ENCODE measurements at places on chromosomes 5 and 9.

DNA sequence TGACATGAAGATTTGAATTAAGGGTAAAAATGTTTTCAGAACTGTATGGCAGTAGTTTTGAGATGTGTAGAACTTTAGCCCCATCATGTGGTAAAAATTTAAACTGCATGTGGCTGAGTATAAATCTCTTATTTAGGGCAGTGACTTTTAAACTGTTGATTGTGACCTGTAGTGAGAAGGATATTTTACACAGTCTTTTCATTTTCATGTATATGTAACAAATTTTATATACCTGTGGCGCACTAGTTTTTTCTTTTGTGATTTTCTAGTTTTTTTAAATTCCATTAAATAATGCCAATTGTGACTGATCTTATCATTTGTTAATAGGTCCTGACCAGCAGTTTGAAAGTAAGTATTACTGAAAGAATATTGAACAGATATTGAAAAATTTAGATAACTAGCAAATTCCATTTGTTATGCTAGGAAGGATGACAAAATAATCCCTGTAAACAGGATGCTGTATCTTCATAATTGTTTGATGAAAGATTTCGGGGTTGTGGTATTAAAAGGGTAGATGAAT lies 47.2 kb downstream of the GPBP1 start:
- peak; percentile 75 for DNase-seq

DNA sequence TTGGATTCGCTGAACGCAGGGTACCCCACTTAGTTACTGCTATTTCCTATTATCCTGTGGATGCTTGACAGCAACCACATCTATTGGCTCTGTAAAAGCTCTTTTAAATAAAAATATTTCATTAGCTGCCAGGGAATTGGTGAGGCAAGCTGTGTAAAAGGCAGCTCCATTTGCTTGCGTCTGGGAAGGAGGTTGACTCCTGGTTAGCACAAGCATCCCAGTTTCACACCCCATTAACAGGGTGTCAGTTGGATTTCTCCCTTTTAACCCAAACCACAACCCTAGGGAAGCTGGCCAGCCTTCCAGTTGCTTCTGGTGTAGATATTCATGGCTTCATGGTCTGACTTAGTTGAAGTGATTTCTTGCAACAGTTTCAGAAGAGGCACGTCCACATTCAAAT lies 151.0 kb downstream of the GPBP1 start:
- DNase-seq: no peak

GRCh38 chr9:21688108-21689102 lies 114.0 kb upstream of the MTAP start:
- DNase-seq: no peak

GRCh38 chr5:154829589-154830218 lies 20.7 kb downstream of the FAXDC2 start:
- DNase-seq: peak; percentile 44

- peak; percentile 17 for DNase-seq
These were observed at the start of gene NXNL2 for GRCh38 chr9:88534456-88535225. Gene NXNL2, plus strand, starts transcription at chr9:88535178. Its CDS starts 257 bp downstream, at chr9:88535435.

- DNase-seq: no peak
These were observed 149.0 kb upstream of the FST start for GRCh38 chr5:53331463-53331862.

DNA sequence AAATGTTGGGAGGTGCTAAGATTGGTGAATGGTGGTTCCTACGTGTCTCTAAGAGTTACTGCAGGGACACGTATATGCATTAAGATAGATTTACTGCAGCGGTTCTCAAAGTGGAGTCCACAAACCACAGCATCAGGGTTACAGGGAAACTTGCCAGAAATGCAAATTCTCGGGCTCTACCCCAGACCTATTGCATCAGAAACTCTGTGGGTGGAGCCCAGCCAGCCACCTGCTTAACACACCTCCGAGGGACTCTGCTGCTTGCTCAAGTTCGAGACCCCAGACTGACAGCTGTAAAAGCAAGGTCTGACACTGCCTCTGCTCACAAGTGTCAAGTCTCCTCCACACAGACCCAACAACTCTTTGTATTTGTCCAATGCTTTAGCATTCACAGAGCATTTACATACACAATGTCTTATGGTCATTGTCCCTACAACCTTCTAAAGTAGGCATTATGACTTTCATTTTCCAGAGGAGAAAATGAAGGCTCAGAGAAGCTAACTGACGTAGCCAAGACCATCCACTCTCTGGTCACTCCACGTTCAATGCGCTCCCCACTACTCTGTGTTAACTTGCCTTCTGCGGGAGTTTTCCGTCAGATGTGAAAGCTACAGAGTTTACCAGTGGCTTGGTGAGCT lies 48.8 kb downstream of the HSD17B3 start:
- DNase-seq: no peak

- DNase-seq: no peak
These were observed 21.2 kb upstream of the ATOSB start for GRCh38 chr9:35136866-35137265.

- no peak for DNase-seq
These were observed 17.9 kb downstream of the SLCO4C1 start for GRCh38 chr5:102278231-102278630.

DNA sequence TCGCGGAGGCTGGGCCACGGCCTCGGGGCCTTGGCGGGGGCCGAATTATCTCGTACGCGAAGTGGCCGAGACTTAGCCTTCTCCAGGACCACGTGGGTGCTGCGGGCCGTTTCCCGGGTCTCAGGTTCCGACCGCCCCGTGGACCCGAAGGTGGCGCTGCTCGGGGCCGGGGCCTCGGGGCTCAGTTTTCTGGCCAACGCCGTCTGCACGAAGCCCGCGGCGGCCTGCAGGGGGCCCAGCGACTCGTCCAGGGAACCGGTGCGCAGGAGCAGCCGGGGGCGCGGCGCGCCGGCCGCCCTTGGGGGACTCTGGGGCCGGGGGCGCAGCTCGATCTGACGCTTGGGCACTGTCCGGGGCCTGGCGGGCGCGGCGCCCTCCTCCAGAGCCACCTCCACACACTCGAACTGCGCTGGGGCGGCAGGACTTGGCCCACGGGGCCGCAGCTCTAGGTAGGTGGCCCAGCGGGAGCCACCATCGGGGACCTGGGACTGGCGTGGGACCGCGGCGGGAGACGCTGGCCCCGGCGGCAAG lies 716 bp downstream of the PROB1 start:
- peak; percentile 45 for DNase-seq

- no peak for DNase-seq
These were observed 34.1 kb downstream of the ZNF483 start for GRCh38 chr9:111559000-111559610.

DNA sequence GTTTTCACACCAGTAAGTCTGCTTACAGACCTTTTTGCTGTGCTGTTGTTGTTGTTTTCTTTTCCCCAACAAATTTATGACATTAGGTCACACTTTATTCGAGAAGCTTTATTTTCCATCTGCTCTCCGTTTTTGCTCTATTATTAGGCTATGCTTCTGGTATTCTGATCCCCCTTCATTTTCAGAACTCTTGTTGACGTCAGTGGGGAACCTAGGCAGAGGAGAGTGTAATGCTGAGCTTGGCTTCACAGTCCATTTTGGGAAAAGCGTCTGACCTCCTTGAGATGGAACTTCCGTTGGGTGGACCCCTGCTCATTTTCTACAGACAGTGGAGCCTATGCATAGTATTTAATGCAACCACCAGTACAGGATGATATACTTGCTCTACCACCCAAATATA lies 387.9 kb upstream of the MEF2C start:
- no peak for DNase-seq

GRCh38 chr9:99140685-99141314 lies 35.9 kb downstream of the TGFBR1 start:
- peak; percentile 50 for DNase-seq

DNA sequence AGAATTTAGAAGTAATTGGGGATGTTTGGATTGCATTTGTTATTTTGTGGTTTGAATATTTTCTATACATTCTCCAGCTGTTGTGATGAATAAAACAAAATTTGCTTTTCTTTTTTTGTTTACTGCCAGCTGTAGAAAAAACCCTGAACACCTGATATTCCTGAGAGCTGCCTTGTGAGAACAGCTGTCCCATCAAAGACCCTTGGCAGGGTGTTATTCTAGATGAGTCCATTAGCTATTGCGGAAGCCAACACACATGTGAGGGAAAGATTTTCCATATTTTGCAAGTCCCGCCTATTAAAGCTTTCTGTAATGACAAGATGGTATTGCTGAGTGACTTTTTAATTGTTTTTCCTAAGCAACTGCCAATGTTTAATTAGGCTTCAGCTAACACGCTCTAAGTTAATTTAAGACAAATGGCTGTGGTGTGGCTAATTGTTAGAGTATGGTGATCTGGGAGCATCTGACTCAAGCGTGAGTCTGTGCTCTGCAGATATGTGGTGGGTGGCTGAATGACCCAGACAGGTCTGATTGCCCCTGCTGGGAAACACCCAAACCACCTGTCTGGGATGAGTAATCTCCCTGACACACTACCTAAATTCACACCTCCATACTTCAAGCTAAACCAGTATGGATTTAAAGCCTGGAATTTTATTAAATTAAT lies 86.5 kb upstream of the PRLR start:
- no peak for DNase-seq

- DNase-seq: no peak
These were observed 2.4 kb downstream of the MRPS2 start for GRCh38 chr9:135502873-135503321.

- no peak for DNase-seq
These were observed 43.6 kb upstream of the TRAF1 start for GRCh38 chr9:120970244-120970643.

DNA sequence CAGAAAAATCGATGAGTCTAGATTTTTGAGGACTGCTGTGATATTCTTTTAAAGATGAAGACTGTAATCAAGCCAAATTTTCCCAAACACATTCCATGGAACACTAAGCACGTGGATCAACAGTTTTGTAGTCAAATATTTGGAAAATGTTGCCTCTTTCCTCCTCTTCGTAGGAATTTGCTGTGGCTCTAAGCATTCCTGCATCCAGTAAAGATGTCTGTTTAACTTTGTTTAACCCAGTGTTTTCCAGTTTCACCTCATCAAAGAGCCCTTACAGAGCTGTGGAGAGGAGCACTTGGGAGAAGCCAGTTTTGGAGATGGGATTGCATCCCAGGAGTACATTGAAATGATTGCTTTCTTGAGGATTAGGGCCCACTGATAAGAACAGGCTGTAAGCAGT lies 58.9 kb downstream of the INSYN2B start:
- DNase-seq: no peak

DNA sequence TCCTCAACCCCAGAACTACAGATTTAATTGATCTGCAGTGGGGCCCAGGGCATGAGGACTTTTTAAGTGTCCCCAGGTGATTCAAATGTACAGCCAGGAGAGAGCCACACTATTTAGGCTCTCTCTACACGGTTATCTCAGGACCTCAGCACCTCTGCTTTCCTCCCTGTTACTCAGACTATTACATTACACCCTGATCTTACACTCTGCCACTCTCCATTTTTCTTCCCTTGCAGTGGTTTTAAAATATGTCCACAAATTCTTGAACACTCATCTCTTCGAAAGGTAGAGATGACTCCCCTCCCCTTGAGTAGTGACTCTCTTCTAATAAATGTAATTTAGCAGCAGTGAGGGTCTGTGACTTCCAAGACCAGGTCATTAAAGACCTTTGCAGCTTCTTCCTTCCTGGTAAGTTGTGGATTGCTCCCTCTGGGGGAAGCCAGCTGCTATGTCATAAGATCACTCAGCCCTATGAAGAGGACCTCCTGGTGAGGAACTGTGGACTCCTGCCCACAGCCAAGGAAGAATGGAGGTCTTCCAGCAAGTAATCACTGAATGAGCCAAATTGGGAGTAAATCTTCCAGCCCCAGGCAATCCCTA lies 87.5 kb upstream of the SSBP2 start:
- DNase-seq: peak; percentile 33

GRCh38 chr5:83568186-83568585 lies 96.6 kb downstream of the VCAN start:
- no peak for DNase-seq

DNA sequence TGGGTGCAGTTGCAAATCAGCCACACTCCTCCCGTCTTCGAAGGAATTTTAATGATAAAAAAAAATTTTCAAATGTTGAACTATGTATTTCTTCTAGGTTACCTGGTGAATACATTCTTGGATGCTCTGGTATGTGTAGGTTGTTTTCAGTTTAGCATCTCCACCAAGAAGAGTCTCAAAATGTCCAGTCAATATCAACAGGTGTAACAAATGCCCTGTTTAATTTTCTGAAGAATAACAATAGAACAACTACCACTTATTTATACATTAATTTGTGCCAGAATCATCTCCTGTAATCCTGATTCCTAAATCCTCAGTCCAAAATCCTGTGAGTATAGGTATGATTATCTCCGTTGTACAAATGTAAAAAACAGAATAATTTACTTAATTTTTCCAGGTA lies 67.8 kb downstream of the EBF1 start:
- DNase-seq: no peak

GRCh38 chr9:95076696-95077052 lies 240.8 kb downstream of the FANCC start:
- DNase-seq: no peak

GRCh38 chr5:149360272-149360671 lies 2.4 kb downstream of the PCYOX1L start:
- no peak for DNase-seq

DNA sequence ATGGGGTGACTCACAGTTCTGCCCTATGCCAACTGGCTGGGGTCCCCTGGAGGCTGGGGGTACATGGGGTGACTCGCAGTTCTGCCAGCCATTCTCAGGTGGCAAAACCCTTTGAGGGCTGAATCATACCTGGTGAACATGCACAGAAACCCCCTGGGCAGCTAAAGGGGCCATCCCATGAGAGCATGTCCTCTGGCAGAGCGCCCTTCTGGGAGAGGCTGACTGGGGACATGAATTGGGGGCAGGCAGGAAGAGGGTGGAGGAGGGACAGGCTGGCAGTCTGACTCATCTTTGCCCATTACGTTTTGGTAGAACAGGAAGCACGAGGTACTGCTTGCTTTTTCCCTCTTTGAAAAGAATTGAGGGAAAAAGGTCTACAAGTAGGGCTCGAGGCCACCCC lies 16.7 kb downstream of the TRAF1 start:
- DNase-seq: no peak

- no peak for DNase-seq
These were observed 531.1 kb downstream of the CETN3 start for GRCh38 chr5:89878140-89879132.

GRCh38 chr5:116145416-116145815 lies 60.6 kb downstream of the COMMD10 start:
- DNase-seq: no peak

GRCh38 chr9:95102001-95102433 lies 215.5 kb downstream of the FANCC start:
- DNase-seq: no peak

GRCh38 chr5:53166183-53166495 lies 56.6 kb upstream of the MOCS2 start:
- no peak for DNase-seq

- DNase-seq: no peak
These were observed 347.9 kb upstream of the SEMA6A start for GRCh38 chr5:116922532-116922931.

- no peak for DNase-seq
These were observed 111.5 kb upstream of the FSTL4 start for GRCh38 chr5:133723651-133724366.

DNA sequence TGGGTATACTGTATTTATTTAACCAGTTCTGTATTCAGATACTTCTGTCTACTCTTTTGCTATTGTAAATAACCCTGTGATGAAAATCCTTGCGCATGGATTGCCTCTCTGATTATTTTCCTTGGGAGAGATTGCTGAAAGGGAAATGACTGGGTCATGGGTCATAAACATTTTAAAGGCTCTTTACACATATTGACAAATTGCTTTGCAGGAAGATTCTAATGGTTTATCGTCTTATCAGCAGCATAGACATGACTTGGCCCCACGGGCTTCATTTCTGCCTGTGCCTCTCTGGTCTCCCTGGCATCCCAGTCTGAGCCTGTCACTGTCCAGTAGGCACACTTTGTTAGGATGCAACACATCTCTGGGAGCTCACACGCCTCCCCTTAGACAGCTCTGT lies 52.3 kb downstream of the RGS3 start:
- no peak for DNase-seq

- no peak for DNase-seq
These were observed 138.5 kb upstream of the ERCC6L2 start for GRCh38 chr9:95736891-95737522.
